ENCODE measurements at places on chromosomes 3 and 15.

DNA sequence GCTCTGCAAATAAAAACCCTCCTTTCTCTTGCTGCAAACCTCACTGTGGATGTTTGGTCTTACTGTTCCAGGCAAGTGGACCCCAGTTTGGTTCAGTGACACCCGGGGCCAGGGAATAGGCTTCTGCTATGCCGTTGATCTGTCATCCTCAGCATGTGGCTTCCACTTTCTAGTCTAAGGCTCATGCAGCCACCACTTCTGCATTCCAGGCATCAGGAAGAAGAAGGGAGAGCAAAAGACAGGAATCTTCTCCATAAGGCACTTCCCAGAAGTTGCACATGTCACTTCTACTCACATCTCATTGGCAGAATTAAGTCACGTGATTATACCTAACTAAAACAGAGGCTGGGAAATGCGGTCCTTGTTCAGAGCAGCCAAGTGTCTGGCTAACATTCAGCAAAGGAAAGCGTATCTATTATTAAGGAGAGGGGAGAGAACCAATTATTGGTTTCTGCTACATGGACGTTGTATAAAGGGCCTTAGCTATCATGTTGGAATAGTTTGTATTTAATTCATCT lies 173.6 kb upstream of the PFN2 start:
- peak; percentile 5 for DNase-seq

DNA sequence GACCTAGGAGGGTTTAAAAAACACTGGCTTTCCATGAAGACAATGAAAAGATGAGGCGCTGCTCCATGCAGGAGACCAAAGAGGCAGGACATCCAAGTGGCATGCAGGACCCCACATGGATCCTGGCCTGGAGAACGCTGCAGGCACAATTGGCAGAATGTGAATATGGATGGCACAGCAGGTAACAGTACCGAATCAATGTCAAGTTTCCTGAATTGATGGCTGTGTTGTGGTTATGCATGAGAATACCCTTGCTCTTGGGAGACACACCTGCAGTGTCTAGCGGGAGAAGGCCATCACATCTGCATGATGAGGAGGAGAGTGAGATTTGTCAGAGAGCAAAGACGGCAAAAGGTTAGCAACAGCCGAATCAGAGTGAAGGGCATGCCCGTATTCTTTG lies 74.3 kb upstream of the SEC13 start:
- DNase-seq = no peak

DNA sequence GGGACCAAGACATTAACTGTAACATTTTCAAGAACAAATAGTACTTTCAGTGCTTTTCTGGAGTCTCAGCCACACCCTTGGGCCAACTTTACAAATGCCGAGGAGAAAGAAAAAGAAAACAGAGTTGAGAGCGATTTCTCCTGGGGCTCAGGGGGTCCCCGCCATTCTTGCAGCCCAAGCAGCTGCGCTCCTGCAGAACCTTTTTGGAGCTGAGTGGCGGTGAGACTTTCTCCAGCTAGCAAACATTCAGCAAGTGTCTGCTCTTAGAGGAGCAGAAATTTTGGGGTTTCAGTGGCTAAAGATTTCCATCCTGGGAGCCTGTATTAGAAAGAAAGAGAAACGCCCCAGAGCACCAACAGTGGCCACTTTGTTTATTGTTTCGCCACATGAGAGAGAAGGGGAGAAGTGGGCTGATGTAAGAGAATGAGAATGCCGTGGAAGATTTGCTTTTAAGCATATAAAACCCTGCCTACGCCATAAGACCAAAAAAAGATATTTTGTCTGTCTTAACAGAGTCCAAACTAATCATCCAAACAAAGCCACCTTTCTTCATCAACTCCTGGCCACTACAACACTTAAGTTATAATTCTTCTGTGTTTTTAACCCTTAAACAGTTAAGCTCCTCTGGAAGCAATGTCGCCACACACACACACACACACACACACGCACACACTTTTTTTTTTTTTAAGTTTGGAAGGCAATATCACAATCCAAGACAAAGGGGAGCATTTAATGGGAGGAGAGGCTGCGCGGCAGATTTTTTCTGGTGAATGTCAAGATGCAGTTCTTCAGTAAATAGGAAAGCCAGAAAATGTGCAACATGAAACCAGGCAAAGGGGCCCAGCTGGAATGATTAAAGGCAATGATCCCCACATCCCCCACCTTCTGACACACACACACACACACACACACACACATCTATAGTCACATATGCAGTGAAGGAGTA lies 19.2 kb downstream of the EID1 start:
- no peak for DNase-seq

GRCh38 chr15:67024314-67024997 lies 40.9 kb upstream of the SMAD3 start:
- peak; percentile 97 for DNase-seq

DNA sequence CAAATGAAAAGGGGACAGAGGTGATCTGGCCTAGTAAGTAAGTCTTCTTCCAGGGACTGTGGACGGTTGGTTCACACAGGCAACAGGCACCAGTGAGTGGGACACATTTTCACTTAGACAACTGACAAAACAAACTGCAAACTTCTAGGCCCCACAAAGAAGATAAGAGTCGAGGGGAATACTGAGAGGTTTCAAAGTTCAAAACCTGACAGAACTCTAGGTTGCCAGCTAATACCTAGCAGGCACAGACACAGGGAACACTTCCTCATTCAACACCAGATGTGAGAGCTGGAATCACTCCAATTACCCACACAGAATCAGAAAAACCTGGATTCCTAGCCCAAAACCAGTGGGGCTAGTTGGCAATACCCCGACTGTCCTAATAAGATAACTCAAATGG lies 621.7 kb downstream of the ZPLD1 start:
- no peak for DNase-seq

DNA sequence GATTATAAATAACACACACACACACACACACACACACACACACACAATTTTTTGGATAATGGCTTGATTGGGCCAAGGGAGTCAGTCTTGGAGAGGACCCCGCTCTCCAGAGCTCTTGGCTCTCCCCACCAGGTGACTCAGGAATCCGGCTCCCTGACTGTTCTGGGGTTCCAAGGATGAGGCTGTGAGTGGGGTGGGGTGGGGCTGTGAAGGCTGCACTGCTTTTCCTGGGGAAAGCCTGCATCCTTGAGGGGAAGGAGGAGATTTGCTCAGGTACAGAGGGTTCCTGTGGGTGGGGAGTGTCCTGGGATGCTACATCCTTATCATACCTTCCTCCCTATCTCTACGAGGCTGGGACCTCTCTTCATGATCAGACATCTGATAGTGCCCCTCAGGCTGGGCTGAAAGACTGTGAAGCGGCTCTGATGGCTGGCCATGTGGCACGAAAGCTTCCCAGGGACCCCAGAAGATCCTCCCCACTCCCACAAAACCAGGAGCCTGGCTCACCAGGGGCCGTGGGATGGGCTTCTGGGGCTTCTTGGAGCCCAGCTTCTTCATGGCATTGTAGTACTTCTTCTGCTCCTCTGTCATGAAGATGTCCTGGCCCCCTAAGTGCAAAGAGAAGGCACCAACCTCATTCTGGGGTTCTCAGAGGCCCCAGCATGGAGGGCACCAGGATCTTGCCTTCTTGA lies 59.2 kb downstream of the EXOG start:
- DNase-seq = no peak

DNA sequence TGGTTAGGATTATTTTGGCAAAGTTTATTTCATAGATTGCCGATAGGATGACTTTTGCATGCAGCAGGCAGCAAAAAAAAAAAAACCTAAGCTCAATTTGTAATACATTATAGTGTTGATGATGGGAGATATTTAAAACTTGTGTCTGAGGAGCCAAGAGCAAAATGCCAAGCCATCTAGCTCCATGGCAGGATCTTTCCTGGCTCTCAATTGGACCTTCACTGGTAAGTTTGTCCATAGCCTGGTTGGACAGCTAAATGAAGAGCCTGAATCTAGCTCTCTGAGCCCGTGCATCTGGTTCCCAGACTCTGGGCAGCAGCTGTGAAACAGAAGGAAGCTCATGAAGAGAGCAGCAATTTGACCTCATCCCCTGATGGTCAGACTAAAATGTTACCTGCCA lies 17.5 kb downstream of the STAC start:
- DNase-seq = no peak

DNA sequence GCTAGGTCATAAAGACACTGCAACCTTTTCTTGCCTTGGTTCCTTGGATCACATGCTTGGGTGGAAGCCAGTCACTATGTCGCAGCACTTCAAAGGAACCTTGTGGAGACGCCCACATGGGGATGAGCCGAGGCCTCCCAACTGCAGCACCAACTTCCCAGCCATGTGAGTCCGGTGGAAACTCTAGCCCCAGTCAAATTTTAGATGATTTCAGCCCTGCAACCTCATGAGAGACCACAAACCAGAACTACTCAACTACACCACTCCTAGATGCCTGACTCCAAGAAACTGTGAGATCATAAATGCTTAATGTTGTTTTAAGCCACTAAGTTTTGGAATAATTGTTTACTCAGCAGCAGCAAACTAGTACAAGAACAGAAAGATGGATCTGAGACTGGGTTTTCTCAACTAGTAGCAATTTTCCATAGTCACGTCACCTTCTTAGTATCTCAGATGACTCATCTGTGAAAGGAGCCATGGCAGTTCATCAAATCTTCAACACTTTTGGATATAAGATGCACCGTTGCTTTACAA lies 86.5 kb downstream of the MB21D2 start:
- peak; percentile 63 for DNase-seq

DNA sequence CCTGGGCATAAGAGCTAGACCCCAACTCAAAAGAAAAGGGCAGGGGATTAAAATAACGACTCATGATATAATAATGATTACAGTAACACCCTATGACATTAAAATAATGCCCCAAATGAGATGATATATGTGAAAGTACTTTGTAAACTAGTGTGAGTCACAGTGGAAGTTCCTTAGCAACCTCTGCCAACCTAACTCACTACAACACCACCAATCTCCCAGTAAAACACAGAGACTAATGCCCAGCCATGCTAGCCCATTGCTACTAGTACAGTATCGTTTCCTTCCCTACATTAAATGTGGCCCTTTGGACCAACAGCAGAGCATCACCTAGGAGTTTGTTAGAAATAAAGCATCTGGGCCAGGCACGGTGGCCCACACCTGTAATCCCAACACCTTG lies 11.2 kb upstream of the ADAMTS7 start:
- no peak for DNase-seq

DNA sequence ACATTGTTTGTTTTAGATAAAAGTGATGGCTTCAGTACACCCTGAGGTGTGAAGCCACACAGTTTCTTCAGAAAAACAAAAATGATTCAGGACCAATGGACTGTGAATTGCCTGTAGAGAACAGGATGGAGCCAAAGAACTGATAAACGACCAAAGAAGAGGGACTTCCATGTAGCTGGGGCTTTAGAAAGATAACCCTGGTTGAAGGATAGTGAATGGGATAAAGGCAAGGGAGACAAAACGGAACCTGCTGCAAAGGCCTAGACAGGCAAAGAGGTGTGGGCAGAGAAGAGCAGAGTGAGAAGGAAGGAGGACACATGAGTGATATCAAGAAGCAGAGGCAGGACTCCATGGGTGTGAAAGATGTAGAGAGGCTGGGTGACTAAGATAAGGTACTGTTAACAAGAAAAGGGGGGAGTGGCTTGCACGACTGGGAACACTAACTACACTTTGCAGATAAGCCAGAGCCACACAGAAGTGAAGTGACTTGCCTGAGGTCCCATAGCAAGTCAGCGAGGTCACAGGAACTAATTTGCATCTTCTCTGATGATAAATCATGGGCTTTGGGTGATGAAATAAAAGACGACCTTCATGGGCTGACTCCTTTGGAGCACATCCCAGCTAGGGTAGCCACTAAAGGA lies 44.3 kb downstream of the RAB6B start:
- DNase-seq = no peak

- no peak for DNase-seq
Measured at GRCh38 chr3:11593318-11594034, 50.2 kb downstream of the VGLL4 start.

GRCh38 chr3:29212789-29213433 lies 68.0 kb upstream of the RBMS3 start:
- no peak for DNase-seq

- DNase-seq = peak; percentile 80
Measured at GRCh38 chr15:33031324-33031821, 163.1 kb downstream of the FMN1 start.

DNA sequence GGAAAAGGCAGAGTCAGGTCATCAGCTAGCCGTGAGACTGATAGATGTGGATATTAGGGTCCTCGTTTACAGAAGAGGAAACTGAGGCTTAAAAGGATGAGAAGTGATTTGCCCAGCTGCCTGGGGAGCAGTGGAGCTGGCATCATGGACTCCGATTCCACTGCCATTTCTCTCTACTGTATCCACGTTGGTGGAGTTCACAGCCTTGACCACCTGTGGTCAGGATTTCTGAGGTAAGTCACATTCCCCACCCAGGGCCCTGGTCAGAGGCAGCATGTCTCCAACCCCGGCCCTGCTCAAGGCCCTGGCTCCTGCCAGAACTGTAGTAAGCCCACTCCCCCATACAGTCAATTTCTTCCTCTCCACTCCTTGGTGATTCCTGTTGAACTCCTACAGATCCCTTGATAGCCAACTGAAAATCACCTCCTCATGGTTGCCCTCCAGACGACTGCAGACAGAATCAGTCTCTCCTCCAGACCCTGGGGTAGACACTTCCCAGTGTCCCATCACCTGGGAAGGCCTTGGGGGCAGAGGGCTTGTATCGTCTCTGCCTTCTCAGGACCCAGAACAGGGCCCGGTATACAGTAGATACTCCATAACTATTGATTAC lies 41.2 kb upstream of the SLC6A6 start:
- DNase-seq = no peak

DNA sequence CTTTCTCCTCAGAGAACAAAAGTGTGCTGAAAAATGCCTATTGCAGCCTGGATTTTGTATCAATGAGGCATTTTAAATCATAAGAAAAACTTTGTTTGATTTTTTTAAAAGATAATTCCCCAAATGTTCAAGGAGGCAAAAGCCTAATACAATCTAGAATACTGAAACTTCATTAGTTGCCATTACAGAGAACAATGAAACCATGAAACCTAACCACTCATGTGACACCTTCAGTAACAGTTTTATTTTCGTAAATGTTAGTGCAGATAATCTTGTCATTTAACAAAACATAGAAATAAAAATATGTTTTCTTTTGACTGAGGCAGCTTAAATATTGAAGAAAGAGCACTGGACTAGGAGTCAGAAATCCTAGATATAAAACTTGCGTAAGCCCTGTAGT lies 655.9 kb downstream of the RBMS3 start:
- DNase-seq = no peak

DNA sequence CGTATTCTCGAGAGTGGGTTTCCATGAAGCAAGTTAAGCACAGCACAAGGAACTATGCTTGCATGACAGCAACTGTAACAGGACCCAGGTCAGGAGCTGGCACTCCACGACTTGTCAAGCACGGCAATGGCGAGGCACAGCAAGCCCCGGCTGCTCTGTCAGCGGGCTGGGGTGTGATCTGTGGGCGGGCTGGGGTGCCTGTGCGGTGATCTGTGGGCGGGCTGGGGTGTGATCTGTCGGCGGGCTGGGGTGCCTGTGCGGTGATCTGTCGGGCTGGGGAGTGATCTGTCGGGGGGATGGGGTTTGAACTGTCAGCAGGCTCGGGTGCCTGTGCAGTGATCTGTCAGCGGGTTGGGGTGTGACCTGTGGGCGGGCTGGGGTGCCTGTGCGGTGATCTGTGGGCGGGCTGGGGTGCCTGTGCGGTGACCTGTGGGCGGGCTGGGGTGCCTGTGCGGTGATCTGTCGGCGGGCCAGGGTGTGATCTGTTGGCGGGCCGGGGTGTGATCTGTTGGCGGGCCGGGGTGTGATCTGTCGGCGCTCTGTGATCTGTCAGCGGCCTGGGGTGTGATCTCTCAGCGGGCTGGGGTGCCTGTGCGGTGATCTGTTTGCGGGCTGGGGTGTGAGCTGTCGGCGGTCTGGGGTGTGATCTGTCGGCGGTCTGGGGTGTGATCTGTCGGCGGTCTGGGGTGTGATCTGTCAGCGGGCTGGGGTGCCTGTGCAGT lies 205.7 kb downstream of the XXYLT1 start:
- no peak for DNase-seq

- peak; percentile 39 for DNase-seq
Measured at GRCh38 chr3:161423911-161424522, 52.7 kb upstream of the SPTSSB start.
